Testis (tissue), 5 donors: ENCODE measurements at places on chromosomes 13 and 19. TPM values are rescaled to one million over a fixed set of nuclear protein-coding genes. Genes with fewer than 3 reads are reported as not detected.

DNA sequence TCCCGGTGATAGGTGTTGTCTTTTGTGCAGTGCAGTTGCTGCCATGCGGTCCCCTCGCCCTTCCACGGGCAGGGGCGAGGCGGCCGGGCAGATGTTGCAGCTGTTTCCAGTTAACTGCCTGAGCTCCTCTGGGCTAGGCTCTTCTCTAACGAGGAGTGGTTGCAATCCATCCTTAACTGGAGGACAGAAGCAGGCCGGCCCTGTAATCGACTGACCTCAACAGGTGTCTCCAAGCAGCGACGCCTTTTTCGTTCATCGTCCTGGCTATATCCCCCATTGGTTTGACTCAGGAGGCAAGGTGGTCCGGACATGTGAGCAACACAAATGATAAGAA is 1.9 kb upstream of the TSC22D1 start:
- DNase-seq: no peak

DNA sequence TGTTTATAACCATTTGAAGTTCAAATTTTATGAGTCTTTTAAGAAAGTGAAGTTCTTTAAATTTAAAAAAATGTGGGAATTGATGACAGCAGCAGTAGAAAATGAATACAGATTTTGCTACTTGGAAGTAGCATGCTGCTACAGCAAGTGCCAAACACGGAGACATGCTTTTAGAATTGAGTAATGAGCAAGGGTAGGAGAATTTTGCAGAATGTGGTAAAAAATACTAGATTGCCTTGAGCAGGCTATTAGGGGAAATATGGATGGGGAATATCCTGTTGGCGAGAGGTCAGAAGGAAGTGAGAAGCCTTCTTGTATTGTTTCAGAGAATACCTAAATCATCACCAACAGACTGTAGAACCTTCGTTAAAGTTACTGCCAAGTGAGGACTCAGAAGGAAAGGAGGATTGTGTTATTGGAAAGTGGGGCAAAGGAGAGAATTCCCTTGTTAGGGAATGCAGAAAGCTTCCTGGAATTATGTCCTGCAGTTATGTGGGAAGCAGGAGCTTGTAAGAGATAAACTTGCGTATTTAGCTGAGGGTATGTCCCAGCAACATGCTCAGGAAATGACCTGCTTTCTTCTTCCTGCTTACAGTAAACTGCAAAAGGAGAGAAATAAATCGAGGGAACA is 32.4 kb upstream of the OXGR1 start:
- no peak for DNase-seq

- DNase-seq: no peak
These were observed 170.6 kb downstream of the TEX29 start for GRCh38 chr13:111491021-111491420.

The ICAM5 gene
- total RNA-seq: 4.3 TPM

DNA sequence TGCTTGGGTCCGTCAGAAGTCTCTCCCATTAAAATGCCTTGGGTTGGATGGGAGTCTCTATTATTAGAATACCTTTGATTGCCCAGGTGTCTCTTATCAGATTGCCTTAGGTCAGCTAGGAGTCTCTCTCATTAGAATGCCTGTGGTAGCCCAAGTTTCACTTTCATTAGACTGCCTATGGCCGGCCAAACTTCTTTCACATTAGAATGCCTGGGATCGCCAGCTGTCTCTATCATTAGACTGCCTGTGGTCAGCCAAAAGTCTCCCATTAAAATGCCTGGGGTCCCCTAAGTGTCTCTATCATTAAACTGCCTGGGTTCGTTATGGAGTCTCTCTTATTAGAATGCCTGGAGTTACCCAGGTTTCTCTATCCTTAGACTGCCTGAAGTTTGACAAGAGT is 1476.7 kb downstream of the UQCRFS1 start:
- DNase-seq: no peak

GRCh38 chr13:44400736-44401135 is 27.1 kb downstream of the SERP2 start:
- DNase-seq: no peak

DNA sequence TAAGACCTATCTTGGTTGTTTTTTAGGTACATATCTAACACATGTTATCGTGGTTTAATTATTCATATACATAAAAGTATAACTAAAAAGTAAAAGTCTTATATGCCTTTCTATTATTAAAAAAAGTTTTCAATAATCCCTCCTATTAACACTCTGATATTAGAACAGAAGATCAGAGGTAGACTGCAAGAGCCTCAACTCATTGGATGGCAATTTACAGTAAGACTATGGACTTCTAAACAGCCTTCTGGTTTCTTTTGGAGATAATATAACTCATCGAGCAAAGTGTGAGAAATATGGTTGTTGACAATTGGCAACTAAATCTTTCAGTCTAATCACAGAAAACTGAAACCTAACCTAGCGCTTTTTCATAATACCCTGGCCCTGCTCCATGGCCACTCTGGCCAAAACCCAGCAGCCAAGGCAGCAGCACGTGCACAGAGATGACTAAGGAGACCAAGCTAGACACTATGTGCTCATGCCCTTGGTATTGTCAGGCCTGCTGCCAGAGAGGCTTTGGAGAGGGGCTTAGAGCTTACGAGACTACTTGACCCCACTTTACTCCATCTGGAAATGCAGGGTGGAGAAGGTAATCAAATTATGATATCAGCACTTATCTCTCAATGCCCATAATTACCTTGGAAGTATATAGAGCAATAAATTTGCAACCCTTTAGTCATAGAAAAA is 40.6 kb upstream of the EEF1AKMT1 start:
- DNase-seq: peak; percentile 43

The DENND1C gene
- 3.2 TPM for total RNA-seq

- DNase-seq: peak; percentile 92
These were observed 10.4 kb upstream of the JUND start for GRCh38 chr19:18291590-18292461.

DNA sequence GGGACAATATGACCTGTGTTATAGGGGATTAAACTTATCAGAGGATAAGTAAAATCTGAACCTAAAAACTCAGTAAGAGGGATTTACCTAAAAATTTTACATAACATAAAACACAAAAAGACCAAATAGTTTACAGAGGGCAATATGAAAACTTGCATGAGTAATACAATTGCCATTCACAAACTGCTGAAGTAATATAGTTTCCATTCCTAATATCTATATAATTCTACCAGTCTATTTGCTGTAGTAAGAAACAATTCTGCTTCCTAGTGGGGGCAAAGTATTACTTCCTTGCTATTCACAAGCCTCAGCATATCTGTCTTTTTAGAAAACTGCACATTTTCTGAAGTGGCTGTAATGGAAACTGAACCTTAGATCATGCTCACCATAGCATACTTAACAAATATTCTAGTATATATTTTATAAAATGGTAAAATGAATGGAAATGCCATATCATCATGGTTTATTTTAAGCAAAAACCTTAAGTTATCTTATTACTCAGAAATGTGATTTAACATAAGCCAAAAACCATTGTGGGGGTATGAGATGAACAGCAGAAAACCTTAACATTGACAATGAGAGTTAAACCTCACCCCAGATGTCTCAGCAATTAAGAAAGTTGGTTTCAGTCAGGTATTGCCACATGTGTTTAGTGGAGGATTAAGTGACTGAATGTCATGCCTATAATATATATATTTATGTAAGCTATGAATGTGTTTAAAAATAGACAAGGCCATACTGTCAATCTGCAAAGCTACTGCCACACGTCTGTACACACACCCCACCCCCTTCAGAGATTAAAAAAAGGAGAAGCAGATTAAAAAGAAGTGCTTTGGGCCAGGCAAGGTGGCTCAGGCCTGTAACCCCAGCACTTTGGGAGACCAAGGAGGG is 136.8 kb downstream of the MIPEP start:
- DNase-seq: no peak

DNA sequence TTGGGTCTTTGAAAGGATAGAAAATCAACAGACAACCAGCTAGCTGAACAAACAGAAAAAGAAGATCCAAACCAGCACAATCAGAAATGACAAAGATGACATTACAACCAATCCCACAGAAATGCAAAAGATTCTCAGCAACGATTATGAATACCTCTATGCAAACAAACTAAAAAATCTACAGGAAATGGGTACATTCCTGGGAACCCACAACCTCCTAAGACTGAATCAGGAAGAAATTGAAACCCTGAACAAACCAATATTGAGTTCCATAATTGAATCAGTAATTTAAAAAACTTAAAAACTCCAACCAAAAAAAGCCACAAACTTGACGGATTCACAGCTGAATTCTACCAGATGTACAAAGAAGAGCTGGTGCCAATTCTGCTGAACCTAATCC is 20.9 kb upstream of the C1QTNF9B start:
- DNase-seq: no peak

The ZNF222 gene
- total RNA-seq: 6.5 TPM

DNA sequence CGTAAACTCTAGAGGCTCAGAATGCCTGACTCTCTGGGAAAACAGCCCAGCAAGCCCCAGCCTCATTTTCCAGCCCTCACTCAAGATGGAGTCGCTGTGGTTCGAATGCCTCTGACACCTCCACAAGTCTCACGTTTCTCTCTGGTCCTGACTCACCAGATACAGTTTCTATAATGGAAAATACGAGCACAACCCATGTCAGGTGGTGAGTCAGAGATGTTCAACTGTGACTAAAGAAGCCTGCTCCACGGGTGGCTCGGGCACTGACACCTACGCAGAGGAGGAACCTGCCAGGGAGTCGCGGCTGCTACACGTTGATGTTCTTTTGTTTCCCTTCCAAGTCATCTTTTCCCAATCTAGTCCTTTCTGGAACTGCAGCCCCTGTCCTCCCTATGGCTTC is 87.1 kb upstream of the STK24 start:
- DNase-seq: no peak

GRCh38 chr19:8371011-8371804 is 7.3 kb downstream of the ANGPTL4 start:
- no peak for DNase-seq

The KCNC3 gene
- total RNA-seq: 6.9 TPM

The C5AR1 gene
- total RNA-seq: 3.9 TPM
